Fibroblast of skin of right biceps (primary cell): ENCODE measurements at places on chromosomes 13 and 19.
A peak's percentile ranks its signal among the peaks of the same experiment; 100 is the strongest.

DNA sequence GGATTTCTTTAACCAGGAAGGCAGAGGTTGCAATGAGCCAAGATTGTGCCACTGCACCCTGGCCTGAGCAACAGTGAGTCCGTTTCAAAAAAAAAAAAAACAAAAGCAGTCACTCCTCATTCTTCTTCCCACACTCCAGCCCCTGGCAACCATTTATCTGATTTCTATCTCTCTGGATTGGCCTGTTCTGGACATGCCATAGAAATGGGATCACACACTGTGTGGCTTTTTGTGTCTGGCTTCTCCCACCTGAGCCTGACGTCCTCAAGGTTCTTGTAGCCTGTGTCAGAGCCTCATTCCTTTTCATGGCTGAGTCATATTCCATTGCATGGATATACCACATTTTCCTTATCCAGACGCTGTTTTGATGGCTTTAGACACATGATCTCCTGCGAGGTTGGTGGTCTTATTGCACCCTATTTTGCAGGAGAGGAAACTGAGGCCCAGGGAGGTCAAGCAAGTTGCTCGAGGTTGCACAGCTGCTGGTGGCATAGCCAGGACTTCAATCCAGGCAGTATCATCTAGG is 15.8 kb upstream of the FEM1A start:
- DNase-seq = no peak

- DNase-seq = peak; percentile 89
These were observed 4.9 kb upstream of the GIPC3 start for GRCh38 chr19:3580156-3580934.

DNA sequence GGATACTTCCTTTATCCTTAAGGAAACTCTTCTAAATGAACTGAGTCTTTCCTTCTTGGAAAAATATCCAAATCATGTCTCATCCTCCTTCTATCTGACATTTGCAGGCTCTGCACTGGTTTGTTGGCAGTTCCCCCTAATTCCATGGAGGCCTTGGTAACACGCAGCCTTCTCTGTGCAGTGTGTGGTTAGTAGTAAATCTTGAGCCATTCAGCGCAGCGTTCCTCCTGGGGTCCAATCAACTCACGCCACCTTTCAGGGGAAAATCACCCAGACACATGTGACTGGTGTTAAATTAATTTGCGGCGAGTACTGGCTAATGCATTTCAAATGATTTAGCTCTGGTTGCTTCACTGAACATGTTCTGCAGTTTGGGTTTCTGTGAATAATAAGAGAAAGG is 21.0 kb upstream of the CBY2 start:
- DNase-seq = peak; percentile 81

GRCh38 chr13:27360562-27360961 is 63.9 kb upstream of the GTF3A start:
- DNase-seq = no peak

- no peak for DNase-seq
These were observed 8.8 kb downstream of the PRPF31 start for GRCh38 chr19:54124393-54124792.

DNA sequence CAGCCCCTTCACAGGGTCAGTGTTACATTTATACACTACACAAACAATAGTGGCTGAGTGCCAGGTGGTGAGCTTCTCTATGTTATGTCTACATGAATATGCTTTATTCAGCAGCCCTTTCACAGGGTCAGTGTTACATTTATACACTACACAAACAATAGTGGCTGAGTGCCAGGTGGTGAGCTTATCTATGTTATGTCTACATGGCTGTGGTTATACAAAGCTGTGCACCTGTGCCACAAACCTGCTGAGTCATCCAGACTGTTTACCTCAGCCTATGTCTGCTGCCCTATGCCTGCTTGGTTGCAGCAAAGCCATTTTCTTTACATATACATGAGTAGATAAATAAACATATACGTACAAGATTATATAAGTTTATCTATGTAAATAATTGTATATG is 76.5 kb downstream of the ZNF726 start:
- no peak for DNase-seq

DNA sequence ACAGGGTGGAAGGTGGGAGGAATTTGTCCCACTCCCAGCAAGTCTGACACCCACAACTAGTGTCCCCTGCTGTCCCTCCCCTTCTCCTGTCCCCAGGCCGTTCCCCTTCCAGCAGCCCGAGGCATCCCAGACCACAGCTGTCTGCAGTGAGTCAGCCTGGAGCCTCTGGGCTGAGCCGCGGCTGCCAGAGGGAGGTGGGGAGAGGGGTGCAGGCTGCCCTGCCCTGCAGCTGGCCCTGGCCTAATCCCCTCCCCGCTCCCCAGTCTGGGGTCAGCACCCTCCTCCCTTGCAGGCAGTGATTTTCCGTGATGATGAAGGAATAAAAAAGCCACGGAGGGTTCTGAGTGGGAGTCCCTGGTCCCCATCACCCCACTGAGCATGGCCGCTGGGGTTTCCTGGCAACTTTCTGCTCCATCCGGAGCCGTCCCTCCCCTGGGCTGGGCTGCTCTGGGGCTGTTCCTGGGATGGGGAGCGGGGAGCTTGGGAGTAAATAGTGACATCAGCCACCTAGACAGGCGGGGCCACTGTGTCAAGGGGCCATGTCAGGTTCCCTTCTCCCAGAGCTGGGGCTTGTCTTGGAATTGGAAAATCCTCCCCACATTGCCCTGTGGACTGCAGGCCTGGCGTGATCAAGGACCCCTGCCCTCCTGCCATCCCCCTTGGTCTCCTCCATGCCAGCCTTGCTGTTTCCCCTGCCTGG is 16.8 kb downstream of the SPC24 start:
- DNase-seq = peak; percentile 87

- DNase-seq = no peak
These were observed 61.3 kb downstream of the COL4A2 start for GRCh38 chr13:110368408-110368807.

DNA sequence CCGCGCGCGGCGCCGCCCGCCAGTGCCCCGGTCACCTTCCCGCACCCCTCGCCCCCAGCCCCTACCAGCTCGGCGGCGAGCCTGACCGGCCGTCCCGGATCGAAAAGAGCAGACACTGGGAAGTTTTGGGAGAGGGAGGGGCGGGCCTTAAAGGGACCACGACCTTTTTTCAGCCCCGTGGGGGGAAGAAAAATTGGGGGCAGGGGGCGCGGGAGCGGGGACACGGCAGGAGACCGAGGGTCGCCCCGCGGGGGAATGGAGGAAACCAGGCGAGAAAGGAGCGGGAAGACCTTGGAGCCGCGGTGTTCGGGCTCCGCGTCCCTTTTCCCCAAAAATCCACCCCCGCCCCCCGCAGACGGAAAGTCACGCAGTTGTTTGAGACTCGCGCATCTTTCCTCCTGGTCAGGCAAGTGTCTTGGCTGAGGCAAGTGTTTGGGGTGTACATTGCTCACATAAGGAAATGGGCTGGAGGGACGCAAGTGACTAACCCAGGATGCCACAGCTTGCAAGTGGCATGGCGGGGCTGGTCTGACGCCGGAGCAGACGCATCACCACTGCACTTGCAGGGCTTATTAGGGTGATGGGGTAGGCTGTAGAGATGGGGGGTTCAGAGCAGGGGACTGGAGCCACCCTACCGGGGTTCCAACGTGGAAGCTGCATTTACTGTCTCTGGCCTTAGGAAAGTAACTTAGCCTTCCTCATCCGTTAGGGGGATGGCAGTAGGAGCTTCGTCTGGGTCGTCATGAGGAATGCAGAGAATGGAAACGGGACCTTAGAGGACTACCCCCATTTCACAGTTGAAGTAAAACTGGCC is 2.7 kb upstream of the HNRNPL start:
- peak; percentile 71 for DNase-seq

GRCh38 chr13:46659413-46660065 is 106.6 kb downstream of the LRCH1 start:
- no peak for DNase-seq

GRCh38 chr19:42154471-42155323 is 22.5 kb upstream of the POU2F2 start:
- DNase-seq = no peak

- DNase-seq = no peak
These were observed 114.1 kb downstream of the TNFSF13B start for GRCh38 chr13:108383667-108384066.

DNA sequence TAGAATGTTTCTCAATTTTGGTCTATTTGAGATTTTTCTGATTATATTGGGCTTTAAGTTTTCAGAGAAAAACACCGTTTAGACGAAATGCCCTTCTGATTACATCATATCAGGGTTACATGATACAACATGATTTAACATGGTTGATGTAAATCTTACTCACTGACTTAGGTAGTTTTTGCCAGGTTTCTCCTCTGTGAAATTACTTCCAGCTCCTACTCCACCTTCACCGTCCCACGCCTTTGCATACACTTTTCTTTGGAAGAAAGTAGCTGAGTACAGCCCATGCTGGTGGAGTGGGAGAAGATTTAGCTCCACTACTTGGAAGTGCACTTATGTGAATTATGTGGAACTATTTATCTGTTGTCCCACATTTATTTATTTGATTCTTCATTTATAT is 433.2 kb upstream of the KLHL1 start:
- DNase-seq = no peak

GRCh38 chr13:101730420-101731000 is 278.0 kb downstream of the ITGBL1 start:
- DNase-seq = no peak

DNA sequence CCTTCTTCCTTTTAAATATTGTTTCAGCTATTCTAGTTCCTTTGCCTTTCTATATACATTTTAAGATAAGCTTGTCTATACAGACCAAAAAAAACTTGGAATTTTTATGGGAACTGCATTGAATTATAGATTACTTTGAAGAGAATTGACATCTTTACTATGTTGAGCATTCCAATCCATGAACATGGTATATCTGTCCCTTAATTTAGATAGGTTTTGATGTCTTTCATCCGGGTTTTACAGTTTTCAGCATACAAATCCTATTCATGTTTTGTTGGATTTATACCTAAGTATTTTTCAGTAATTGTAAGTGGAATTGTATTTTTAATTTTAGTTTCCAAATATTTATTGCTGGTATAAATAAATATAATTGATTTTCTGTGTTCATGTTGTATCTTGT is 12.2 kb upstream of the IFNL1 start:
- DNase-seq = no peak

- no peak for DNase-seq
These were observed 103.8 kb upstream of the SPATA13 start for GRCh38 chr13:24056616-24057137.

- DNase-seq = no peak
These were observed 918 bp downstream of the TMEM190 start for GRCh38 chr19:55377356-55378131.

DNA sequence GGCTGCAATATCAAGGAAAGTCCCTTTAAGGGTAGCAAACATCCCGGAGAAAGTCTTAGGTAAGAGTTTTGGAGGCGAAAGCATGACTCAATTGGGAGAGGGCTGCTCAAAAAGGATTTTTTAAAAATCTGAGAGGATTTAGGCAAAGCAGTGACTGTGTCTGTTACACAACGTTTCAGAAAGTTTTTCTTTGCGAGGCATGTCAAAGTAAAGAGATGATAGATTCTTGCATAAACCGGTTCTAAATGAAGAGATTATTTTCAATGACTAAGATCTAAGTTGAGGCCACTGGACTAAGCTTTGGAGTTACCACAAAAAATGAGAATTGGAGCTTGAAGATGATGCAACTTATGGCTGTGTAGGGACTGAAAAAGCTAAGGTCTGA is 43.7 kb upstream of the ENOX1 start:
- DNase-seq = peak; percentile 90

DNA sequence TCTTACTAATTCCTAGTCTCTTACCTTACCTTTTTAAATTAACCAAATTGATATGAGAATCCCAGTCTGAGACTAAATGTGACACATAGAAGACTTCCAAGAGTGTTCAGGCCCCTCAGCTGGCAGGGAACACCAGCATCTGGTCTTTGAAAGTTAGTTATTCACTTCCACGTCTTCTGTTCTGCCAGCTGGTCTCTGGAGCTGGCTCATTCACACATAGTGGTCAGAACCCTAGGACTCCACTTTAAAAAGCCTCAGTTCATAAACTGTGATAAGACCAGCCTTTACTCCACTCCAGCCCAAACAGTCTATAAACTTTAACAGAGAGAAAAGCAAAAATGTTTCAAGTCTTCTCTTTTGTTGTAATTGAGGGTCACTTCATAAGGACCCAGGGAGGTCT is 263.0 kb downstream of the DCT start:
- DNase-seq = no peak

- no peak for DNase-seq
These were observed 11.9 kb upstream of the DHRS12 start for GRCh38 chr13:51815848-51816247.

GRCh38 chr13:39893808-39894207 is 238.3 kb downstream of the COG6 start:
- DNase-seq = no peak

DNA sequence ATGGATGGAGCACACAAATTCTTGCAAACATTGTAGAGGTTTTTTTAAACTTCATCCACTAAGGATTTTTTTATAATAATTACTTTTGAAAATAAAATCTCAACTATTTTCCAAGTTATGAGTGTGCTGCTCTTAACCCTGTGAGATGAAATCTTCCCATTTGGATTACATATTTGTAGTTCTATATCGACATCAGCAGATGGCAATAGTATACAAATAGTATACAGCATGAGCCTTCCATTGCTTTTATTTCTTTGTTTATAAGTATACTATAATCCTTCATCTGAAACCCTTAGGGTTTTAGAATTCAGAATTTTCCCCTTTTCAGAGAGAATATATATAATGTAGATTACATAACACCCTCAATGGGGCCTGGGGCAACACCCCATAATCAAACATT is 70.5 kb downstream of the GJA3 start:
- DNase-seq = no peak

DNA sequence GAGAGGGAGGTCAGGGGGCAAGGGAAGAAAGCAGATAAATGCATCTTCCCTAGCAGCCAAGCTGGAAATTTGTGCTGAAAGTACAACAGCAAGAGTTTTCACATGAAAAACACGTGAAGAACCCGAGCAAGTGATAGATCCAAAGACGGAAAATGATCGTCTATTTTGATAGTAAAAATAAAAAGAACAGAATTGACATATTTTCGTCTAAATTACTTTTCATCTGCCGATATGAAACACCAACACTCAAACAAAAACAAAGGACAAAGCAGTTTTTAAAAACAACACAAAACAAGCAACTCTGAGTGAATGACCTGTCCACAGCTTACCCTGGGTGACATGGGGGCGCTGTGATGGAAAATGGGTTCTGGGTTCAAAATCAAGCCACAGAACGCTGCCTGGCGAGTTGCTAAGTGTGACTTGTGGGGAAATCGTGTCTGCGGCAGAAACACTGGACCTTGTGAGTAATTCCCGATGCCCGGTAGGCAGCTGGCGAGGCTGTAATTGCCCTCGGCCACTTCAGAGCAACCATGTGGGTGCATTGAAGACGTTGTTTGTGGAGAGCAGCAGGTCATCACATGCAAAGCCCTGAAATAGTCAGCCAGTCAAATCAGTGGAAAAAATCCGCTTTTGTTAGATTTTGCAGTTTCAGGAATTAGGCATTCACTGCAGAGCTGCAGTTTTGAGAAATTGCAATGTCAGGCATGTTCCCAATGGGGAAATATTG is 7.4 kb downstream of the SOX1 start:
- DNase-seq = no peak

GRCh38 chr19:16508546-16508945 is 12.4 kb downstream of the C19orf44 start:
- DNase-seq = no peak

- DNase-seq = no peak
These were observed 207.9 kb downstream of the TM9SF2 start for GRCh38 chr13:99709134-99709533.

- DNase-seq = no peak
These were observed 418 bp downstream of the ZNF444 start for GRCh38 chr19:56141417-56141993.

- DNase-seq = peak; percentile 77
These were observed 5.6 kb downstream of the UHRF1 start for GRCh38 chr19:4914736-4915501.

GRCh38 chr19:765179-765738 is 14.3 kb downstream of the MISP start:
- DNase-seq = no peak
